Activated T-cell treated with anti-CD3 and anti-CD28 coated beads, Interleukin-2, amount 50 U/mL, for 4 hours (primary cell): ENCODE measurements at places on chromosomes 6 and 20.

DNA sequence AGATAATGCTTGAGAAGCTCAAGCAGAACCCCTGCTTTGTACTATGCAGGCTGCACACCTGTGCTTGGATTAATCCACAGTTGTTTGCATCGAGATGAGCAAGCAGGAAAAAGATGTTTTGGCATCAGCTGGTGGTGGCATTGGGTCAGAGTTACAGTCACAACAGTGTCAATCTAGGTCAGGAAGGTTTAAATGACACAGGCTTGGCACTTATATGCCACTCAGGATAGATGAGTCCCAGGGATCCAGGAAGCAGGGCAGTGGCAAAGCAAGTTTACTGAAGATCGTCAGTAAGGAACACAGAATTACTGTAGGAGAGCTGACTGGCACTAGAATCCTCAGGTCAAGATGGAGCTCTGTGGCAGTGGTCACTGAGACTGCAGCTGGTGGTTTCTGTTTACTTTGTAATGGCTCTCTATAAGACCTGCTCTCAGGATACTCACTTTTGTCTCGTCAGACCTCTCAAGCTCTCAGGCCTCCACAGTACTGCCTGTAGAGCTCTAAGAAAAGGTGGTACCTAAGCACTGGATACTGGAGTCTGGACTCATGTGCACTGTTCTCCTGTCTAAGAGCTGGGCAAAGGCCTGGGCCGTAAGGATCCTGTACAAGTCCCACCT lies 110.1 kb upstream of the HS3ST5 start:
- DNase-seq = no peak

DNA sequence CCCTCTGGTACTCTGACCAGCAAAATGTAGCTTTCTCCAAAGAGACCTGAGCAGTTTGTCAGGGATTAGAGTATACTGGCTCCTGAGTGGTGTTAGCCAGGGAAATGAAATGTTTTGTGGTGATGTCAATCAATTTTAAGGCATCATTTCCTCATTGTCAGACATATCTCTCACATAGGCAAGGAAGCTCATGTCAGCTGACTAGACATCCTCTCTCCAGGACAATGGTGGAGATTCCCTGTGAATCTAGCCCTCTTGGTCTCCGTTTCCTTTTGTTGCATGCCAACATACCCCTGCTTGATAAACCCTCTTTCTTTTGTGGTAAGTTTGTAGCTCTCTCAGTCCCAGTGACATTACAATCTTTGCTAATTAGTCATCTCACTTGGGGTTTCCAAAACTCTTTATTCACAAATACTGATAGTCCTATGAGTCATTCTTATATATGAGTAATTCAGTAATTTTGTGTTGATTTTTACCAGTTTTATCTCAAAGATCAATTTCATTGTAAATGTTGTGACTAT lies 135.6 kb upstream of the PTPRK start:
- no peak for DNase-seq

DNA sequence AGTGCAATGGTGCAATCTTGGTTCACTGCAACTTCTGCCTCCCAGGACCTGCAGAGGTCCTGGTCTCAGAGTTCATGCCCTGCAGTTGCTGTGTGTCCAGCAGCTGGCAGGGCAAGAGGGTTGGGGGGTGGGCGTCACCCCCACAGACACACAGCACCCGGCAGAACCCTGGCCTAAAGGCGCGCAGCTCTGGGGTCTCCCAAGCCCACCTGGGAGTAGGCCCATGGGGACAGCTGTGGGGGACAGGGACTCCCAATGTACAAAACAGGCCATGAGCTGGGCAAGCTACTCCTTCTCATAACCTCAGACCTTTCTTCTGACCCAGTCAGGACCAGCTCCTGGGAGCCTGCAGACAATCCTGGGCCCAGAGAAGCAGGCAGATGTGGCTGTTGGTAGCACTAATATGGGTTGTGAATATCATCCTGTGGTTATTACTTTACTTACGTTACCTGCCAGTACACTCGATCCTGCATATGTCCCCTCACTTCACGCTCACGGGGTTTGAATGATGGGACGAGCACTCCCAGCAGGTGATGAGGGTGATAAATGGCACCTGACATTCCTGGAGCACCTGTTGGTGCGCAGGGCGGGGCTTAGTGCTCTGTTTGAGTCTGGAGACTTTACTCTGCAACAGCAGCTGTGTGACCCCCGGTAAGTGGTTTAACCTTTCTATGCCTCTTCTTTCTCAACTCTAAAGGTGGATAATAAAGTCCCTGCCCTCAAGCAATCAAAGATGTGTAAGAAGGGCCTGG lies 39.9 kb upstream of the SULF2 start:
- no peak for DNase-seq

DNA sequence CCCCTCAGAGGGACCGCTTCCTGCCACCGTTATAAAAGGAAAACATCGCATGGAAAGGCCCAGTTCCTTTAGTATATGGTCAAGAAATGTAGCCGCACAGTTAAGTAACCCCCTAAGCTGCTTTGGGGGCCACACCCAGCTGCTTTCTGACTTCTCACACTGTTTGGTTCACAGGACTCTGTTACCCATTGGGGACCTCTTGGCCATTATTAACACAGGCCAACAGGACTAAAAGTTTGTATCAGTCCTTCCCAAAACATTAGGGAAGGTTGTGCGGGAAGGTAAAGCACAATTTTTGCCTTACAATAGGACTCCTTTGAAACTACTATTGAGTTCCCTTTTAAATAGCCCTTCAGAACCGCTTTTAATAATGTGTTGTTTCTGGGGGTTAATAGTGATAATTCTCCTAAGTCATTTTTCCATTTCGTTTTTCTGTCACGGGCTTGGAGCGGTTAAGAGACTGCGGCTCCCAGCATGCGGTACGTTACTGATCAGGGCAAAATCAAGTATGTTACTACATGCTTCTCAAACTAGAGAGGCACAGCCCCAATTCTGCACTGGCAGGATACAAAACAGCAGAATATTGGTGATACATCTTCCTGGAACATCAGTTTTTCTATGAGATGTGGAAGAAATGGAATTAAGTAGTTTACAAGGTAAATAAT lies 668 bp upstream of the RPP40 start:
- no peak for DNase-seq

- DNase-seq = no peak
These were observed 94.0 kb upstream of the PHACTR1 start for GRCh38 chr6:12622566-12622965.

DNA sequence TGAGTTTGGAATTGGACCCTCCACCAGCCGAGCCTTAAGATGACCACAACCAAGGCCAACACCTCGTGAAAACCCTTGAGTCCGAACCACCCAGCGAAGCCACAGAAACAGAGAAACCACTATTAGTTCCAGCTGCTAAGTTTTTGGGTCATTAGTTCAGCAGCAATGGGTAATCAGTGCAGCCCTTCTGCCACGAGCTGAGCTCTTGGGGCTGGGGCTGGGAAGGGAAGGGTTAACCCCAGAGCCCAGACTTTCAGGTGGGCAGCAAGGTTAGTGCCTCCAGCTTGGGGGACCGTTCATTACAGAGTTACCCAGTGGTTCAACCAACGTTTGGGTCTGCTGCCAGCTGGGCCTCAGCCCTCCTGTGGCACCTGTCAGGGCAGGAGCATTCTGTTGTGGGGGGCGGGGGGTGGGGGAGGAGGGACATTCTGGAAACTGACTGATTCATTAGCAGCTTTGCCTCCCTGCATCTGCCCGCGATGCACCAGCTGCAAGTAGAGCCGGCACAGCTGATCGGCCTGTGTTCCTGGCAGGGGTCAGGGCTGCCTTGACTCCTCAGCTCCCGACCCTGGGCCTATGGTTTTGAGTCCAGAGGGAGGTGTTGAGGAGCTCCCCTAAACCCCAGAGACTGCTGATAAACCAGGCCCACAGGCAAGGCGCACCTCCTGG lies 52.7 kb downstream of the TGM2 start:
- DNase-seq = no peak

GRCh38 chr6:16759646-16760515 lies 1.4 kb downstream of the ATXN1 start:
- DNase-seq = peak; percentile 71

GRCh38 chr20:25300496-25301170 lies 52.7 kb downstream of the PYGB start:
- DNase-seq = no peak

DNA sequence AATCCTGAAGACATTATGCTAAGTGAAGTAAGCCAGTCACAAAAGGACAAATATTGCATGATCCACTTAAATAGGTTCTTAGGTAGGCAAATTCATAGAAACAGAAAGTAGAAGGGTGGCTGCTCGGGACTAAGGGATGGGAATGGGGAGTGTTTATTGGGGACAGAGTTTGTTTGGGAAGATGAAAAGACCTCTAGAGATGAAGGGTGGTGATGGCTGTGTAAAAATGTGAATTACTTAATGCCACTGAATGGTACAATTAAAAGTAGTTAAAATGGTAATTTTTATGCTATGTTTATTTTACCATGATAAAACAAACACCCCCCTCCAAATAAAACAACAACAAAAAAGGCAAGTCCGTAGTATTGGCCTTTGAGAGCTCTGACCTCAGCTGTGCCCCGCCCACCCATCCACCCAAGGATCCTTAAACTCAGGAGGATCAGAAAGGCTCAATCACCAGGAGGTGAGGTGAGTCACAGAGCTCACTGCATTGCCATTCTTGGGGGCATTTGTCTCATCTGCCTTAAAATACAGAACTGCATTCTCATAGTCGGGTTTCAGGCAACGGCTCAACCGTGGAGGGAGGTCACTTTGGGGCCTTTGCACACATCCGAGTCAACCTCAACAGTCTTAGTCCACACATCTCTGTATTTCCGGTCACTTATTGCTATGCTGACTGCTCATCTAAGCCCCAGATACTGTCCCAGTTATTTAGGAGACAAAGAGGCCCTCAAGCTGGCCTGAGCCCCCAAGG lies 96.7 kb downstream of the SLC22A23 start:
- no peak for DNase-seq

GRCh38 chr6:115613488-115613887 lies 447.2 kb downstream of the FRK start:
- DNase-seq = no peak

- DNase-seq = no peak
These were observed 360.6 kb upstream of the MAP3K7 start for GRCh38 chr6:90947184-90948064.

- no peak for DNase-seq
These were observed 181.8 kb upstream of the MCHR2 start for GRCh38 chr6:100175814-100176310.

DNA sequence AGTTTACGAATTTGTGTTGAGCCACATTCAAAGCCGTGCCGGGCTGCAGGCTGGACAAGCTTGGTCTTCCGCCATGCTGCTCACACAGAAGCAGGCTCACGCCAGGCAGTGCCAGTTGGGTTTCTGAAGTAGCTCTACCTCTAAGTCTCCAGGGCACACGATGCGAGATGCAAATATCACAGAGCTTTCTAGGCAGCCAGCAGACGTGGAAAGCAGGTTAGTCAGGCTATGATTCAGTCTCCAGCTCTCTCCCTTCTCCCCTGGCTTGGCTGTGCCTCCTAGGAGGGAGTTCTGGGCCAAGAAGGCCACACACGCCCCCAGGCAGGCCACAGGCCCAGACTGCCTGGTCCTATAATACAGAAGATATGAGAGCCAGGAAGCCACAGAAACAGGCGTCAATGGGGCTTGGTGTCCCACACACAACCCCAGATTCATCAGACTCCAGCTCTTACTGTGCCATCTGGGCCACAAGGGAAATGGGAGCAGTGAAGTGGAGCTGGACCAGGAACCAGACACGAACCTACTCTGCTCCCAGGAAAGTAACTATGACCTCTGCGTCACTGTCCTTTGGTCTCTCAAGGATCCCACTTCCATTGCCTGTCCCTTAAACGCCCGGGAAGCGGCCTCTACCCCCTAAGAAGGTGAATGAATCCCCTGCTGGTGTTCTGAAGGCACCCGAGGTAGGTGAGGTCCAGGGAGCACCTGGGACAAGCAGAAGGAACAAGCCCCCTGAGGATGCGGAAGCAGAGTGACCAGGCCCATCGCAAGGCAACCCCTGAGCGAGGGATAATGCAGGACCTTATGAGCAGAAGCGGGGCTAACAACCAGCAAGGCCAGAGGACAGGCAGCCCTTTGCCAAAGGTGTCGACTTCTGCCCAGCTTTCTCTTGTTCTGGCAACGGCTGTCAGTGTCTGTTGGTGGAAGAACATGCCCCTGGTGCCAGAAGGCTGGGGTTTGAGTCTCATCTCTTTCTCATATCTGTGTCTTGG lies 61.2 kb downstream of the GFOD1 start:
- DNase-seq = no peak

DNA sequence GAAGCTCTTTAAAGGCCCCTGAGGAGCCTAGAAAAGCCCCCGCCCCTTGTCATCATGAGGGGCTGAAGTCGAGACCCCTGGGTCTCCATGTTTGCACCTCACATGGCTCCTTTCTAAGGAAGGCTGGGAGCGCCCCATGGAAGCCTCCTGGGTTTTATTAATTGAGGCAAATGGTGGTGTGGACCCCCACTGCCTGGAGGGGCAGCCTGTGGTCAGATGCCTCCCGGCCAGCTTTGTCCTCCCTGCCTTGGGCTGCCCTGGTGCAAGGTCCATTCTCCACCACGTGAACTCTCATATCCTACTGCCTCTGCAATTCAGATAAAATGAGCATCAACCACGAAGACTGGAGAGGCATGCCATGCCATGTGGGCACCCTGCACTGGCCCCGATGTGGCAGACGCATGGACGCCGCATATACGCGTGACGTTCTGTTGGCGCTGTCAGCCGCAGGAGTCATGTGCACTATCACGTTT lies 295.5 kb downstream of the TAF4 start:
- no peak for DNase-seq

GRCh38 chr20:22682381-22682780 lies 98.0 kb upstream of the FOXA2 start:
- no peak for DNase-seq

- DNase-seq = no peak
These were observed 43.6 kb downstream of the USP45 start for GRCh38 chr6:99471638-99472037.

DNA sequence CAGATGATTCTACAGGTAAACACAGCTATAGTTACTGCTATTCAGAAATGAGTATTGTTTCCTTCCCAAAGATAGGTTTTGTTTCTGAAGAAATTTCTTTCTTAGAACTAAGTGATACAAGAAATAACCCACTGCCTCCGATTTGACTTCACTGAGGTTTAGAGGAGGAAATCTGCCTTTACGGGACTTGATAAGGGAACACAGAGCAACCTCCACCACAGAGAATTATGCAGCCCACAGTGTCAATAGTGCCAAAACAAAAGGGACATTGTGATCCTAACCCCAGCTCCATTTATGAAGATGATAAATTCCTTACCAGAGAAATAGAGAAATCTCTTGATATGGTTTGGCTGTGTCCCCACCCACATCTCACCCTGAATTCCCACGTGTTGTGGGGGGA lies 164.6 kb downstream of the ZNF217 start:
- DNase-seq = no peak

DNA sequence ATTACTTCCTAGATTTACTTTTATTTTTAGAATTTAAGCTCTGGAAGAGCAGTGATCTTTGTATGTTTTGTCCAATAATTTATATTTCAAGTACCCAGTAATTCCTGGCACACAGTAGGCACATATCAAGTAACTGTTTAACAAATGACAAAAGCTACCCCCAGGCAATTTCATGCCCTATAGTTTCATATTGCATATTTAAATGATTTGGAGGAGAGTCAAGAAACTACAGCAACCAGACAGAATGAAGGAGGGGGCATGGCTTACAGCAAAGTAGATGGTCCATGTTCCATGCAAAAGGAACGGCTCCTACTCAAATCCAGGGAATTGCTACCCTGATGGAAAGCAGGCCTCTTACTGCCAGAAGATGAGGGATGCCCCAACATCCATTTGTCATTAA lies 113.5 kb downstream of the ARHGAP18 start:
- no peak for DNase-seq
